ENCODE measurements at places on chromosomes 7 and 10.
A peak's percentile ranks its signal among the peaks of the same experiment; 100 is the strongest.

GRCh38 chr7:17144322-17144721 lies 154.1 kb upstream of the AHR start:
- peak; percentile 59 for DNase-seq

GRCh38 chr10:15209827-15210509 lies 41.5 kb upstream of the NMT2 start:
- DNase-seq, result peak; percentile 83

DNA sequence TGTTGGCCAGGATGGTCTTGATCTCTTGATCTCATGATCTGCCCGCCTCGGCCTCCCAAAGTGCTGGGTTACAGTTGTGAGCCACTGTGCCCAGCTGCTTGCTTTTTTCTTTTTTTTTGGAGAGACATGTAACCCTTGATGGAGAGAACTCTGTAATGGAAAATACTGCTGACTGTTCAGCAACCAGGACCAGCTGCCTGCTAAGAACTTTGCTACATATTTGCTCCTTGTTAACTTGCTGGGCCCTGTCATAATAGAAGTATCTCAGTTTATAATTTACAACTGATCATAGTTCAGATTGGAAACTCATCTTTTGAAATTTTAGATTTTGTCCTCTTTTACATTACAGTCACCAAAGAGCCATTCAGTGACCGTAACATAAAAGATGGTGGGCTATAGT lies 34.9 kb downstream of the TASOR2 start:
- DNase-seq, result no peak

DNA sequence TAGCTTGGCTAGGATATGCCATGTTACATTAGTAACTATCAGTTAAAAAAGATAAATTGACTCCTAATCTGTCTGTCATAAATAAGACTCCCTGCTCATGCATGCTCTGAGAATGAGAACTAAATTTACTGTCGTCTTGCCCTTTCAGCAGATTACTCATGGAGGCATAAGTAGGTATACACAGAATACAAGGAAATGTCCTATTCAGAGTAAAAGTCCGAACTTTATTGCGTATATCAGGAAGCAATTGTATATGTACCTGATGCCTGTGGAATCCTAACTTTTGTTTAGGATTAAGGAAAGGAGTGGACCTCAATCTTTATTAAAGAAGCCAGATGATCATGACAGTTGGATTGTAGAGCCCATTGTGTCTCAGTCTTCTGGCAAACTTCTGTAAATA lies 118.6 kb downstream of the THSD7A start:
- no peak for DNase-seq

GRCh38 chr7:141231018-141231792 lies 157.3 kb downstream of the TMEM178B start:
- no peak for DNase-seq

DNA sequence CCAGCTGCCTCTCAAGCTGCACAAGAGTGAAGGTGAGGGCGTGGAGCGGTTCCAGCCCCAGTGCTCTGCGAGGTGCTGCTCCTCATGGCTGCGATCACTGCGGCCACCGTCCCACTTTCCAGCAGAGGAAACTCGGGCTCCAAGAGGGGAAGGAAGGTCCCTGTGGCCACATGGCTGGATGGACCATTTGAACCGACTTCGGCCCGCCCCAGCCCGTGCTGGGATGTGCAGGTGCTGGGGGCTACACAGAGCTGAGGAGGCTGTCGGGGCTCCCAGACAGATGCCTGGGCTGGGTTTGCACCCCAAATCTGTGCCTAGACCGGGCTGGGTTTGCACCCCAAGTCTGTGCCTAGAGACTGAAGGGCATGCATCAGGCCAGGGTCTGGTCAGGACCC lies 186.6 kb downstream of the DNAJB6 start:
- peak; percentile 5 for DNase-seq

GRCh38 chr10:108112218-108112617 lies 947.7 kb upstream of the SORCS1 start:
- DNase-seq, result no peak

GRCh38 chr10:1124796-1125195 lies 68.6 kb downstream of the WDR37 start:
- DNase-seq, result no peak

DNA sequence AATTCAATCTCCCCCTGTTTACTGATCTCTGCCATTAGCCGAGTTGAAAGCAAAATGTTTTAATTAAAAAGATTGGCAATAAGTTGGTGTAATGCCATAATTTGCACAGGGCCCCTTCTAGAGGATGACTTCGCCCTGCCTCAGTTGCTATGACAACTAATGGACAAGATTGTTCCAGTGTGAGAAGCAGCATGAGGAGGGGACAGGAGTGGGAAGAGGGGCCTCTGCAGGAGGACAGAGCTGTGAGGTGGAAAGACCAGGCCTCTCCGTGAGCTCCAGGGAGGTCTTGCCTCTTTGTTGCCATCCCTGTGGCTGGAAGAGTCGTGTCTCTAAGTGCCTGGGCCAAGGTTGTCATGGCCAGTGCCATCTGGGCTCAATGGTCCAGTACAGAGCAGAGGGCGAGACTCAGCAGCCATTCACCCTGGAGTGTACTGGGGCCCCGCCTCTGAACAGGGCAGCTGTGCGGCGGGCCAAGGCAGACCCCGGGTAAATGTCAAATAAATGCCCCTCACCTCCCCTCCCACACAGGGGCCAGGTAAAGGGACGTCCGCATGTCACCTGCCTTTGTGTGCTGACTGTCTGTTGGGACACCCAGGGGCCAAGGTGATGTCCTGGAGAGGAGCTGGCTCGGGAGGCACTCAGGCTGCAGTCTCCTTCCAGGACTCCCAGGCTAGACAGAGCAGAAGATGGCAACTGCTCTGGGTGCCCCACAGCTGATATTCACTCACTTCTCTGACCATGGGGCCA lies 97.0 kb upstream of the RET start:
- DNase-seq, result no peak

DNA sequence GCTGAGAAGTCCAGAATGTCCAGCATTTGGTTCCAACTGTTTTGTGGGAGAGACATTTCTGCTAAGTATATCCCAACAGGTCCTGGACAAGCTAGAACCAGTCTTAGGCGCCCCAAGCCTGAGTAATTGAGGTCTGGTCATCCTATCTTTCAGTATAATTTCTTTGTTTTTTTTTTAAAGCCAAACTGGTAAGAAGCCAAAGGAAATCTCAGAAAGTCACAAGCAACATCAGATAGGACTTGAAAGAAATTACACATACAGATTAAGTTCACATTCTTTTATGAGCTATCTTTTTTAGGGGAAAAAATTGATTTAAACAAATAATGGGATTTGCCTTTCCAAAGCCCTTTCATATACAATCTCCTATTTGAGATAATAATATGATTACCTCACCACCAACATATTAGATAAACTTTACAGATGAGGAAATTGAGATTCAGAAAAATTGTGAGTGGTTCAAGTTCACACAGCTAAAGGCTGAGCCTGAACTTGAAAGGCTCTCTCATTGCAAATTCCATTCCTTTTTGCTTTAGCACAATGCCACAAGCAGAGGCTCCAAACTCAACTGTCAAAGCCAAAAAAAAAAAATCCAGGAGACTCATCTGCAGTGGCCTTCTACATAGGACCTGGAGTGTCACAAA lies 15.0 kb downstream of the PDLIM1 start:
- no peak for DNase-seq

- DNase-seq, result no peak
These were observed 46.8 kb downstream of the KIAA1549 start for GRCh38 chr7:138934367-138934766.

DNA sequence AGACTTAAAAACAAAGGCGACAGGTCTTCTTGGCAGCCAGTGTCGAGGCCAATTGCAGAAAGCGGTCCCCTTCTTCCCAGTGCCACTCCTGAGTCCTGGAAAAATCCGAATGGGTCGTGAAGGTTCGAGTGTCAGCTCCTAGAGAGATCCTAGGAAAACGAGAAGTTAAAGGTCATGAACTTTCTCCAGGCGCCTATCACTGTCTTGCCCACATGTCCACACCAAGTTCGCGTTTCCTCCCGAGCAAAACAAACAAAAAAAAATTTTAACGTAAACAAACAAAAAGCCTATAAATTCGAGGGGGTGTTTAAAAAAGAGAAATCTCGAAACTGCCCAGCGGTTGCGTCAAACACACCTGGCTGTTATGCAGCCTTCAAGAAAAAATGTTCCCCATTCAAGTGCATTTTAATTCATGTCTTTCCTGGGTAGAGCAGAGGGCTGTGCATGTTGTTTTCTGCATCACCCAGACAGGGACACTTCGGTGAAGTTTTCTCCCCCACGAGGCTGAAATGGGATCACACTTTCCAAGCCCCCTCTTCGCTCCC lies 1.5 kb downstream of the ARHGAP21 start:
- no peak for DNase-seq

GRCh38 chr7:87475359-87476178 lies at the start of gene ABCB4:
ABCB4 (minus strand) TSS chr7:87475680; CDS start chr7:87475465, 215 bp downstream.
- no peak for DNase-seq

GRCh38 chr7:152145853-152146466 lies 120.5 kb downstream of the GALNT11 start:
- no peak for DNase-seq

DNA sequence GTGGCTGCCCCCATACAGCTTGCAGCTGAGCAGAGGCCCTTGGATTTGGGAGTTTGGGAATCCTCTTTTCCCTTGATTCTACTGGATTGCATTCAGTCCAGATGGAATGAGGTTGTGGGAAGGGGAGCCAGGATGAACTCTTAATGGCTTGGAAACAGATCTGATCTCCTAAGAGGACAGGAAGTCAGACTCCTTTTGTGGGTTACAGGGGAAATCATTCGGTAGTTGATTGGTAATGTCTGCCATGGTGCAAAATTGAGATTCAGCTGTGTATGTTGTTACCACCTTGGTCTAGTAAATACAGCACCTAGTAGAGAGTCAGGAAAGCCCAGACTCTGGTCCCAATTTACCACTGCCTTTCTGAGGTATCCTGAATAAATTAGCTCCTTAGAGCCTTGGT lies 144.2 kb upstream of the TNRC18 start:
- DNase-seq, result no peak

GRCh38 chr7:25358926-25359325 lies 130.6 kb upstream of the NPVF start:
- no peak for DNase-seq

- DNase-seq, result no peak
These were observed 2.4 kb downstream of the CNTNAP2 start for GRCh38 chr7:146119002-146119401.

DNA sequence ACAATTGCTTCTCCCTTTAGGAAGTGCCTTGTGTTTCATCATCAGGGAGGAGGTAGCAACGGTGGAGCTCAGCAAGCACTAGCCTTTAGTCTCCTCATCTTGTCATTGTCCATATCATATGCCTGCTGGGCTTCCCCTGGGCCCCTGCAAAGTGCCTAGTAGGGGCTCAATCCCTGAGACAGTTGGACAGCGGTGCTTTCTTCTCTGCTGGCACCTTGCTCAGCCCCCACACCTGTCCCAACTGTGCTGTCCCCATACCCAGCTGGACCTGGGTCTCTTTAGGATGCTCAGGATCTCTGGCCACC lies 5.5 kb downstream of the SMARCD3 start:
- no peak for DNase-seq

DNA sequence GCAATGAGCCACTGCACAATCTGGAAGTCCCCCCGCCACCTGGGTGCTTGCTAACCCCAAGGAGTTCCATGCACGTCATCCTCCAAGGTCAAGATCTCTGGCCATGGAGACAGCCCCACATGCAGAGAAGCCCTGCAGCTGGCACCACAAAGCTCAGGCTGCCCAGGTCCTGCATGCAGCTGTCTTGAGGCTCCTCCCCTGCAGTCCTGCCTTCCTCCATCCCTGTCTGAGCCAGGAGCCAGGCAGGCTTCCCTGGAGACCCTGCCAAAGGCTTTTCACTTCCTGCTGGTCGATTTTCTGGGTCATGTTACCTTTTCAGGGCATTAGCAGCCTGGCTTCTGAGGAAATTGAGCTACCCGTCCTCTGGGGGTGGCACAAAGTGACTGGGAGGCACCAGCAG lies 12.5 kb upstream of the TMEM72 start:
- no peak for DNase-seq

DNA sequence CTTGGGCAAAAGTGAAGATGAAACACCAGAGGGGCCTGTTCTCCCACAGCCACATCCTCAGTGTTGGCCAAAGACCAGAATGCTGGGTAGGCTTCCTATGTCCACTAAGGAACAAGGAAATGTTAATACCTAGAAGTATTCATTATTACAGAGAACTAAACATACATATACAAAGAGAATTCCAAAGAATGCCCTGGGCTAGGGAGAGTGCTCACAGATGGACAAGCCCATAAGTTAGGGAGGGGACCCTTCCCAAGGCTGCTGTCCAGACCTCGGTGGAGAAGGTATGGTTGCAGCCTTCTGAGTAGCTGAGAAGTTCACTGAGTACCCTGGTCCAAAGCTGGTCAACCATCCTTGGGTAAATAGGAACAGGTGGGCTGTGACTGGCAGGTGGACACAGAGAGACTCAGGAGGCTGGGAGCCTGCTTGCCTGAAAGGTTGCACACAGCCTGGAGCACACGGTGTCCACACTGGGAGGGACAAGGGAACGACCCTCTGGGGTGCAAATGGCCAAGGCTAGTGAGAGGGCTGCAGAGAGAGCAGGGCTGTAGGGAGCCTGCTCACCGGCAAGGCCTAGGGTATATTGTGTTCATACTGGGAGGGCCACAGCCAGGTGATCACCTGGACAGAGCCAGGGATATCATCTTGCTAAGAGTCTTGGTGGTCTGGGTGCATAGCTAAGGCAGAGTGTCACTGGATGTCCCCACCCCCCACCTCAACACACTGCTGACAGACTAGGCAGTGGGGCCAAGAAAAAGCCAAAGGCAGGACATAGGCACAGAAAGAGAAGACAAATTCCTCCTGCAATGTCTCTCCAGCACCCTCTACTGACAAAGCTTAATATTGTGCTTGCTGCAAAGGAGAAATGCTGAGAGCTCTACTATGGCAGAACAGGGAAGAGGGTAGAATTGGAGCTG lies 40.3 kb downstream of the CPVL start:
- no peak for DNase-seq

- DNase-seq, result no peak
These were observed 3.5 kb upstream of the ARL4A start for GRCh38 chr7:12683678-12684585.

GRCh38 chr10:3825862-3826351 lies 40.9 kb upstream of the KLF6 start:
- DNase-seq, result no peak

DNA sequence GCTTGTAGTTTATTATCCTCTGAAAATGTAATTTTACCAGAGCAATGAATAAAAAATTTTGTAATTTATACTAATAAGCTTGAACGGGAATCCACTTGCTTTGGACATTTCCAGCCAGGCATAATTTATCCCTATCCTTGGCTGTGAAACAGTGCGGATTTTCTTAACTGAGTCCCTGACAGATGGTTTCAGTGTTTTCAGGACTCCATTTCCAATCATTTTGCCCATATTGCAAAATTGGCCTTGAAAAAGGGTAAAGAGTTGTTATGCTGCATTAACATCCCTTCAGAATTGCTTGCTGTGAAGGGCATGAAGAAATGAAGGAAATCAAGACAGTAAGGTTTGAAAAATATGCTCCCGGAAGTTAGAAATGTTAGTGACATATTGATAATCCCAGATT lies 57.7 kb downstream of the NXPH1 start:
- no peak for DNase-seq

Measured in activated CD8-positive, alpha-beta memory T cell treated with anti-CD3 and anti-CD28 coated beads, Interleukin-2, amount 50 U/mL, for 4 hours (primary cell).